Upper lobe of left lung (tissue), 6 donors: ENCODE measurements at places on chromosomes 1 and 21.

DNA sequence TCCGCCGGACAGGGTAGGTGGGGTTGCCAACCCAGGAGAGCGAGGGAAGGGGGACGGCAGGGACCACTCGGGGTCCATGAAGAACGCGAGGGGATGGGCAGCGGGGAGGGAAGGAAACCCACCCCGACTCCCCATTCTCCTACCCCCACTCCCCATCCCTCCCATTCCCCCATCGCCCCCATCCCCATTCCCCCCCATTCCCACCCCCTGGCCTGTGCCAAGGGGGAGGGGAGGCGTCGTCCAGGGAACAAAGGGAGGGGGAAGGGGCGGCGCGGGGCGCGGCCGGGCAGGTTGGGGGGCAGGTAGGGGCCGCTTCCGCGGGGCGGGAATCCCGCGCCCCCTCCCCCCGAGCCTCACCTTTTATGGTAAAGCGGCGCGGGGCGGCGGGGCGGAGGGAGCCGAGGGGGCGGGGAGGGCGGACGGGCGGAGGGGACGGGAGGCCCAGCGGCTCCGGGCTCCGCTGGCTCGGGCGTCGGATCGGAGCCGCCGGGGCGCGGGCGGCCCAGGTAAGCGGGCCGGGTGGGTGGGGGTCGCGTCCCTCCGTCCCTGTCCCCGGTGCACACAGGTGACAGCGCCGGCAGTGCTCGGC lies at the start of gene FBLIM1:
FBLIM1 (plus strand) TSS at position 453 of the 589 bp plus-strand sequence. CDS start 6,189 bp downstream, outside the sequence.
- H3K36me3 ChIP-seq = no peaks in the 10 kb centered on the region
- DNase-seq = no peak
- H3K27ac ChIP-seq = peak within 1 kb of the TSS; percentile 74
- H3K4me3 ChIP-seq = peak within 1 kb of the TSS; percentile 59
- peaks cover 38% of the 10 kb centered on the region for H3K4me1 ChIP-seq
- peaks cover 21% of the 10 kb centered on the region for H3K27me3 ChIP-seq

DNA sequence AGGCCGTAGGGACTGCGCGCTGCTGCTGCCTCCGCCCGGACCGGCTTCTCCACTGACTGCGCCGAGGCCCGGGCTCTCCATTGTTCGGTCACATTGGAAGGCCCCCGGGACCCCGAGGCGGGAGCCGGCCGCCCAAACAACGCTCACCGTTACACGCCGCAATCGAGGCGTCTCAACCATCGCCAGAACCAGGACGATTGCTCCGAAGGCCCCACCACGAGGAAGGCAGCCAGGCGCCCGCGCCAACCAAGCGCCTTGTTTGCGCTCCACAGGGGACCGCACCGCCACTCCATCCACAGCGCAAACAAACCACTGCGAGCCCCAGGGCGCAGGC lies 595 bp downstream of the GLUL start:
- H3K36me3 ChIP-seq = peaks cover 28% of the 10 kb centered on the region
- peaks cover 47% of the 10 kb centered on the region for H3K4me1 ChIP-seq
- H3K27ac ChIP-seq = peak overlapping the region; percentile 100

- H3K36me3 ChIP-seq = no peaks in the 10 kb centered on the region
- H3K4me1 ChIP-seq = no peaks in the 10 kb centered on the region
Measured at GRCh38 chr1:32411261-32411660, 17.0 kb upstream of the BSDC1 start.

DNA sequence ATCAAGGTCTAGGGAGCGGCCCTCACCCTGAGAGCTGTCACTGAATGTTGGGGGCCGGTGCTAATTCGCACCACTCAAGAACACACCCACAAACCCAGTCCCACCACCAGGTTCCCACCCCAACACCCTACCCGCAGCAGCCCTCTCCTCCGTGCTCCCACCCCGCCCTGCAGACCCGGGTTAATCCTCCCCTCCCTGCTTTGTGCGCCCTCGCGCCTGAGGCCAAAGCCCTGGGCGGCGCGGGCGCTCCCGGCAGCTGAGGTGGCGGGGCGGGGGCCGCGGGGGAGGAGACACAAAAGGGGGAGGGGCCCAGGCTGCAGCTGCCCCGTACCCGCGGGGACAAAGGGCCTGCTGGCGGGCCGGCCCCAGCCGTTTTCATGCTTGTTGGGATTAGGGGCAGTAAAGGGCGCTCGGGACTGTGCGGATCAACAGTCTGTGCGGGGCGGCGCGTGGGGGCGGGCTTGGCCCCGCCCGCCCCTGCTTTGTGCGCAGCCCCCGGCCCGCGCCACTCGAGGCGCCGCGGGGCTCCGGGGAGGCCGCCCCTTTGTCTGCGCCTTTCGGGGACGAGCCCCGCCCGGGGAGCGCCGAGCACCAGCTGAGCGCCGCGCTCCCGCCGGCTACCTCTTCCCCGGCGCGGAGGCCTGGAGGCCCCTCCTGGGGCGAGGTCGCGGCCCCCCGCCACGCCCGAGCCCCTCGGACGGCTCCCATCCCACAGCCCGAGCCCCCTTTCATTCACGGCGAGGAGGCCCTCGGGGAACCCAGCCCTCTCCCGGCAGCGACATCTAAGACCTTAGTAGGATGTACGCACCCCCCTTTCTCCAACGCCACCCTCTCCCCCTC lies 10.9 kb downstream of the C1orf216 start:
- peak overlapping the region; percentile 43 for H3K4me3 ChIP-seq
- H3K27me3 ChIP-seq = peaks cover 13% of the 10 kb centered on the region
- peaks cover 17% of the 10 kb centered on the region for H3K4me1 ChIP-seq
- DNase-seq = peak; percentile 87
- no peaks in the 10 kb centered on the region for H3K36me3 ChIP-seq

GRCh38 chr1:88063605-88064004 lies 620.5 kb upstream of the PKN2 start:
- no peak for DNase-seq
- no peak overlapping the region for H3K4me3 ChIP-seq
- no peaks in the 10 kb centered on the region for H3K36me3 ChIP-seq
- H3K27ac ChIP-seq = no peak overlapping the region
- H3K4me1 ChIP-seq = no peaks in the 10 kb centered on the region
